Kidney glomerular epithelial cell (primary cell): ENCODE measurements at places on chromosomes 2 and 18.

DNA sequence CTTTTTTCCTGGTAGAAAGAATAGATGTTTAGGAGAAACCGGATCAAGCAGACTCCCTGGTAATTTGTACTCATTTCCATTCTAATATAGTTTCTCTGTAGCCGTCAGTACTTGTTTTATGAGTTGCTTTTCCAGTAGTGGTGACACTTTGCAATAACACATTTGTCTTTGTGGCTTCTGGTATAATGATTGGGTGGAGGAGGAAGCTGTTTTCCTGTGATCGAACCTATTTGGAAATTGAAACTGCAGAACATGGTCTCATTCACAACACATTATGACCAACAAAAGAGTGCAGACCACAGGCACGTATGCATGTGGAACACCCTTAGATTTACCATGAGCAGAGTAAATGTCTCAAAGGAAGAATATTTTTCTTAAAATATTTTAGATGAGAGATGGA lies 7.6 kb upstream of the SERPINB12 start:
- DNase-seq: no peak

- no peak for DNase-seq
Measured at GRCh38 chr2:20125616-20126015, 74.2 kb upstream of the LAPTM4A start.

DNA sequence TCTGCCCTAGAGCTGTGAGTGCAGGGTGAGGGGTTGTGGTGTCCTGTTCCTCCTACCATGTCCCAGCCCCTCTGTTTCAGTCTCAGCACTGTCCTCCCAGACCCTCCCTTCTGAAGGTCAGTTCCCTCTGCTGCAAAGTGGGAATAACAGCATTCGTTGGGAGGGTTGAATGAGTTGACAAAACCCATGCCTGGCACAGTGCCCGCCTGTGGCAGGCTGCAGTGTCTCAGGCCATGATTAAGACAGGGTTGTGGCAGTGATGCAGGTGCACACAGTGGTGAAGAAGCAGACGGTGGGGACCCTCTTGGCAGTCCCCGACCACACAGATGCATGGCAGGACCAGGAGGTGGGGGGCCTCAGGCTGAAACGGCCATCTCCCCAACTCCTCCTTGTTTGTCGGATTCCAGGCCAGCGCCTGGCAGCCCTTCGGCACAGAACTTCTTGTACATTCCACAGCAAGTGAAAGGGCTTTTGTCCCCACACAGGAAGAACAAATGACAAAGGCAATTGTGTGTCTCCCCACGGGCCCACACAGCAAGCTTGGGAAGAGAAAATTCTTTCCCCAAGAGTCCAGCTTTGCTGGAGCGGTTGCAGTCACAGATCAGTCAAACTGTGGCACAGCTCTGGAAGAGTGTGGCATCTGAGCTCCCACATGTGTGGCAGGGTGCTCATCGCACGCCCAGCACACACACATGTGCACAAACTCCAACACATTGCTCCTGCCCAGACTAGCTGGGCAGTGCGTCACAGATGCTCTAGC lies 92.0 kb upstream of the MSH2 start:
- DNase-seq: no peak

DNA sequence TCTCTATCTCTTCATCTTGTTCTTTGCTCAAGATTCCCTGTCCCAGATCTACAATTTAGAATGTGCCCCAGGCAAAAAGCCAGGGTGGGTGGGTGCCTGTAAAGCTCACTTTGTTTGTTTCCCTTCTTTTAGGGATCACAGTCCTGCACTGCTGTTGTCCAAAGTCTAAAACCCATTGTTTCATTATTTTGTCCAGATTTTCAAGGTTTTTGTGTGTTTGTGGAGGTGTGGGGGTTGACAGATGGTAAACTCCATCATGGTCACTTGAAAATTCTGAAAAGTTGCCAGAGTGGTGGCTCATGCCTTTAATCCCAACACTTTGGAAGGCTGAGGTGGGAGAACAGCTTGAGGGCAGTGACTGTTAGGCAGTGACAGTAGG lies 41.5 kb downstream of the YES1 start:
- no peak for DNase-seq

GRCh38 chr2:71073475-71073874 lies 5.0 kb downstream of the NAGK start:
- DNase-seq: no peak

DNA sequence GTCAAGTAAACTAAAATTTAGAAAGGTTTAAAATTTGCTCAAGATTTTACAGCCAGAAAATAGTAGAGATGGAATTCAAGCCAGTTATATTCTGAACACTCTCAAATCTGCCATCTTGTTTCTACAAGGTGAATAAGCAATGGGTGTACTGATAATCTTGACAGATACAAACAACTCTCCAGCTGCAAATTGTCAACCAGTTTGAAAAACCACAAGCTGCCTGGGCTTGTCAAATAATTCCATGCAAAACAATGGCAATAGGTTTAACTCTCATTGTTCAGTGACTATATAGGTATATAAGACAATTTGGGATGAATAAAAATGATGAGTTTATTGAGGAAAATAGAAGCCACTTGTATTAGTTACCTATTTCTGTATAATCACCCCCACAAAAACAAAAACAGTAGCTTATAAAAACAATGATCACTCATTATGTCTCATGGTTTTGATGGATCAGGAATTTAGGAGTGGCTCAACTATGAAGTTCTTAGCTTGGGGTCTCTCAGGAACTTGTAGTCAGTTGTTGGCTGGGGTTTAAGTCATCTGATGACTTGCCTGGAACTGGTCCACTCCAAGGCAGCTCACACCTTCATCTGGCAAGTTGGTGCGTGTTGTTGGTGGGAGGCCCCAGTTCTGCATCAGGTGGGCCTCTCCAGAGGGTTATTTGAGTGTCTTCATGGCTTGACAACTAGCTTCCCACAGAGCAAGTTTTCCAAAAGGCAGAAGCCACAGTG lies 12.6 kb upstream of the EVA1A start:
- peak; percentile 50 for DNase-seq

DNA sequence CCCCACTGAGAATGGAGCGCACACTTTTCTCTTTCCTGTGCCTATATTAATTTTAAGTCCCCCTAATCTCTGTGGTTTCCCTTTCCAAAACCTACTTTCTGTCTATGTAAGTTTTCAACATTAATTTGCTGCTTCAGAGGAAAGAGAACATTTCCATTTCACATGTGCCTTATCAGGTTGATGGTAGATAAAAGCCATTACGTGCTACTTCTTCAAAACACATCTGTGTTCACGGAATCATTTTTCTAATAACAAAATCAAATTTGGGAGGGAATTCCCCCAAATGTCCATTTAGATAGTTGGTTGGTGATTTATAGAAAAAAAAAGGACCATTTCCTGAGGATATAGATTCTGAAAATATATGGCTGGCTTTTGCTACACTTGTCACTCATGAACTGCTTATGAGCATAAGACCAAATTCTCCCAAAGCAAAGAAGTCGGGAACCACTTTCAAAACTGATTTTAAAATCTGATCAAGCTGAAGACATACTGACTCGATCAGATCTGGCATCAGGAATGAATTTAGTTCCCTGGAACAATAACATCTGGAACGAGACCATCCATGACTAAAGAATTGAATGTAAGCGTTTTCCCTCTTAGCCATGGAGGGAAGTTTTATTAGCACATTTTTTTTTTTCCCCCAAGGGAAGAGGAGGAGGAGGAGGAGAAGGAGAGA lies 8.2 kb downstream of the PTGR3 start:
- no peak for DNase-seq

DNA sequence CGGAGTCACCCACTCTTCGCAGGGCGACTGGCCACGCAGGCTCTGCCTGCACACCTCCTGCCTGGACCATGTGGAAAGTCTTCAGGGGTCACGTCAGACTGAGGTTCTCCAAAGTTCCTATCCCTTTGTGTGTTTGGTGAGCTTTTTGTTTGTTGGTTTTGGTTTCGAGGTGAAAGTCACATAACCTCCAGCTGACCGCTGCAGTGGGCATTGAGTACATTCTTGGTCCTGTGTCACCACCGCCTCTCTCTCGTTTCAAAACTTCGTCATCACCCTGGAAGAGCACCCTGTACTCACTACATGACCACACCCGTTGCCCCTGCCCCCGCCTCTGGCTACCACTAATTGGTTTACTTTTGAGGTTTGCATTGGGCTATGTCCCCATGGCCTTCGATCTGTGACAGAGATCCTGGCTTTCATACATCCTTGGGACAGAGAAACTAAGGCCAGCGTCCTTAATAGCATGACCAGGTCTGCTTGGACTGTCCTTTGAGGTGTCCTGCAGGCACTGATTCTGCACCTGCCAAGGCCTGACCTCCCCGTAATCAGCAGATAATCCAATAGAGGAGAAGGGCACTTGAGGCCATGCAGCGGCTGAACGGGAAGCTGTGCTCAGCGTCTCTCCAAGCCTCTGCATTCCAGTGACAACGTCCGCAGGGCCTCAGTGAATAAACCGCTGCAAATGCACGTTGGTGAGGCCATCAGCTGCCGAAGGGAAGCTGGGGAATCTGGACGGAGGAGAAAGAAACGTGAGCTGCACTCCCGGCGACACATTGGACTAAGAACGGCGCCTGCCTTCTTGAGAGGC lies 46.8 kb downstream of the SH3BP4 start:
- DNase-seq: no peak

DNA sequence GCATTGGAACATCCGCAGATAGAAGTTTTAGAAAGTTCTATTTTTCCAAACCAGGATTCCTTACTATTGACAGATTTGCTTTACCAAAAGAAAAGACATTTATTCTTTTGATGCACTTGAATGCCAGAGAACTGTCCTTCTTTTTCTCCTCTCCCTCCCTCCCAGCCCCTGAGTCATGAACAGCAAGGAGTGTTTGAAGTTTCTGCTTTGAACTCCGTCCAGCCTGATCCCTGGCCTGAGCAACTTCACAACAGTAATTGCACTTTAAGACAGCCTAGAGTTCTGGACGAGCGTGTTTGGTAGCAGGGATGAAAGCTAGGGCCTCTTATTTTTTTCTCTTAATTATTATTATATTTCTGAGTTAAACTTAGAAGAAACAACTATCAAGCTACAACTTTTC lies 33.6 kb downstream of the APCDD1 start:
- no peak for DNase-seq

DNA sequence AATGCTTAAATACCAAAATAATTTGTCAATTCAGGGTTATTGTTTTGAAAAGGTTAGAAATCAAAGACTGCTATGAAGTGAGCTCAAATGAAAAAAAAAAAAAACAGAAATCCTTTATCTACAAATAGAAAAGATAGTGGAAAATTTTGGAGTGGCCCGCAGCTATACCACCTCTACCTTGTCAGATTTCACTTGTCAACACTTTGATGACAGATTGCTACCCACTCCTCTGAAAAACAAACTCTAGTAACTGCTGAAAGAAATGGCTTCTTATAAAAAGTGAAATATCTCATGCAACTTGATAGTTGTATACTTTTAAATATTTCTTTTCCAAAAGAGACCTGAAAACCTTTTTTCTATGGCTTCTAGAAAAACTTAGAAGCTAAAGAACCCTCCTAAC lies 84.5 kb downstream of the WDPCP start:
- no peak for DNase-seq

- no peak for DNase-seq
Measured at GRCh38 chr2:6679471-6679870, 186.2 kb downstream of the CMPK2 start.

- no peak for DNase-seq
Measured at GRCh38 chr2:43220229-43220751, 6.1 kb downstream of the ZFP36L2 start.

DNA sequence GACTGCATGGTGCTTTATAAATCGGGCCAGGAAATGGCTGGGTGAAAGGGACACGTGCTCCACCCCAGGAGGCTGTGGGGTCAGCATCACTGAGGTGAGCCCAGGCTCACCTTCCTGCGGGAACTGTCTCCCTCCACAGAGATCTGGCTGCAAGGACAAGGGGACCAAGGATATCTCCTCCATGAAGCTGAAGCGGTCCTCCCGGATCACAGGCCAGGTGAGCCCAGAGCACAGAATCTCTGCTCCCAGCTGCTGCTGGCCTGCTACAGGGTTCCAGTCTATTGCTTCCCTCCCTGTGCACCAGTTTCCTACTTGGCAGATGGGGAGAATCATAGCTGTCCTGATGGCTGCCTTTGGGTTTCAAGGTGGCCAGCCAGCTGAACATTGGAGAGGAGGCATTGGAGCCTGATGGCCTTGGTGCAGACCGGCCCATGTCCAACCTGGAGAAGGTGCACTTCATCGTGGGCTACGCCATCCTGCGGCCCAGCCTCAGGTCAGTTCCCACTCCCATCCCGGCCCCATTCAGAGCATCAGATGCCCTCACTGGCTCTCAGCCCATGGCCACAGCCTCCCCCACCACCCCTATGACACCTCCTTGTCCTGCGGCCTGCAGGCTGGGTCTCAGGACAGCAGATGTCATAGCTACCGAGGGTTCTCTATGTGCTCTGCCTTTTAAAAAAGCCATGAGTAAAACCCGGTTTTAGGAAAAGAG lies 33.7 kb upstream of the GPR17 start:
- DNase-seq: no peak

DNA sequence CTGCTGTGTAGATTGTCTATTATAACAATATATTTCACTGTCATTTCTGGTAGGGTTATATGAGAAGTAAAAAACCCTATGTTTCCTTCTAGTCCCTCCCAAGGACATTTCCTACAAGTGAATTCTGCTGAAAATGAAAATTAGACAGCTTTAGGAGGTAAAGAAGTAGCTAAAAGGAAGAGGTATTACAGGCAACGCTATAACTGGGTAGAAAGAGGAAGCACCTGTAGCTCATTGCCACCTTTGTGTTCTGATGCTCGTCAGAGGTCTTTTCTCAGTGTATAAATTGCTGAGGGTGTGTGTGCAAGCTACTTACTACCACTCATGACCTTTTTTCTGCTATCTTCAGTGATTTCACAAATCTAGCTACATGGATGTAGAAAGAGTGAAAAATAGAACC lies 1.4 kb downstream of the DNAJC10 start:
- DNase-seq: no peak

- DNase-seq: no peak
Measured at GRCh38 chr2:15316370-15316814, 244.7 kb downstream of the NBAS start.

GRCh38 chr2:227206406-227206805 lies 42.0 kb downstream of the COL4A3 start:
- no peak for DNase-seq

DNA sequence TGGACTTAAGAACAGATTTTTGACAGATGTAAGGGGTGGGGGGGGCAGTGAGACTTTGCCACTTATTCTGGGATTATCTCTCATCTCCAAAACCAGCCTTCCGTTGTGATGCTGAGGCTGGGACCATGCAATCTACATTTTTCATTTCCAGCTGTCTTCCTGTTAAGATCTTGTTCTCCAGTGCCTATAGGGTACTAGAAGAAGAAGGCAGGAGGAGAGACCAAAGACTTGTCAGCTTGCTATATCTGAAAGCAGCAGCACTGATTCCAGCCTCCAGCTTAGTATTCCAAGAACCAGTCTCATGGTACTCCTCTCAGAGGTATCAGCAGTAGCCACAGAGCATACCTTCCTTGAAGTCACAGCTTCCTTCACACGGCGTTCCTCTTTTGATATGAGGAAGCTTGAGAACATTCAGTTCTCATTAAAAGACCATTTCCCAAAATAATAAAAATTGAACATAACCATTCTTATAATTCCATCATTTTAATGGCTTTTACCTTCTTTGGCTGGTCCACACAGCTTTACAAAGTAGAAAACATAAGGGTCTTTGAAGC lies 49.8 kb downstream of the USP34 start:
- DNase-seq: no peak

GRCh38 chr18:39672171-39672570 lies 2106.6 kb upstream of the CELF4 start:
- no peak for DNase-seq

GRCh38 chr2:105571445-105571987 lies 172.7 kb upstream of the FHL2 start:
- no peak for DNase-seq

- DNase-seq: no peak
Measured at GRCh38 chr2:221211653-221212052, 360.5 kb downstream of the EPHA4 start.
